ENCODE measurements at places on chromosomes 13 and 19.
A peak's percentile ranks its signal among the peaks of the same experiment; 100 is the strongest.

- DNase-seq, result no peak
Measured at GRCh38 chr19:10069046-10069445, 17.1 kb upstream of the SHFL start.

DNA sequence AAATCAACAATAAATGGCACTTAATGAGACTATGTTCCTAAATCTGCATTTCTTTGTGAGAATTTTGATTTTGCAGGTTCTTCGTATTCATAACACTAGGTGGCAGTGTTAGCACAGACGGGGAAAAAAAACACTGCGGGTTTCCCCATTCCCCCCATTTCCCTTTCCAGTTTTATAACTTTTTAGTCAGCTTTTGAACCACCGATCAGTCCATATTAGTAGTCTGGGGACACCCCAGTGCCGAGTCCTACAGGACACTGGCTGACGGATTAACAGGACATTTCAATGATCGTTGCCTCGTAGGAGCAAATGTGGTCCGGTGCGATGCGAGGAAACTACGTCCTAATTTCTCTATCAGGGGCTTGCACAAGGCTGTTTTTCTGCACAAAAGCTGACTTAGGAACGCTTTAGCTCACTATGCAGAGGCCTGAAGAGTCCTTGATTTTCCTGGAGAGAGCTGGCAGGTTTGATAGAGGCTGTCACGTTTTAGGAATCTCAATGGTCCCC, 234.3 kb downstream of the LMO7 start:
- peak; percentile 46 for DNase-seq

DNA sequence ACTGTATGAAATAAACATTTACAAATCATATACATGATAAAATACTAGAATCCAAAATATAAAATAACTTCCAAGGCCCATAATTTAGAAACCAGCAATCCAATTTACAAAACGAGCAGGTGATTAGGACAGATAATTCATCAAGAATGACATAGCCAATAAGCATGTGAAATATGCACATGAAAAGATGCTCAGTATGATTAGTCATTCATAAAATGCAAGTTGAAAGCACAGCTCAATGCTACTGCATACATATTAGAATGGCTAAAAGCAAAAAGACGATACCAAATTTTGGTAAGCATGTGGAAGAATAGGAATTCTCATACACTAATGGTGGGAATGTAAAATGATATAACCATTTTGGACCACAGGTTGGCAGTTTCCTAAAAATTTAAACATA, 837.2 kb upstream of the MIR17HG start:
- no peak for DNase-seq

- no peak for DNase-seq
Measured at GRCh38 chr13:58051807-58052375, 420.3 kb downstream of the PCDH17 start.

GRCh38 chr13:77036279-77036678, 9.3 kb upstream of the FBXL3 start:
- DNase-seq, result no peak

GRCh38 chr13:49093376-49093775, 117.7 kb downstream of the FNDC3A start:
- no peak for DNase-seq

- DNase-seq, result no peak
Measured at GRCh38 chr13:38391341-38391740, 41.7 kb downstream of the UFM1 start.

GRCh38 chr13:65912516-65912915, 1317.6 kb downstream of the PCDH9 start:
- no peak for DNase-seq

DNA sequence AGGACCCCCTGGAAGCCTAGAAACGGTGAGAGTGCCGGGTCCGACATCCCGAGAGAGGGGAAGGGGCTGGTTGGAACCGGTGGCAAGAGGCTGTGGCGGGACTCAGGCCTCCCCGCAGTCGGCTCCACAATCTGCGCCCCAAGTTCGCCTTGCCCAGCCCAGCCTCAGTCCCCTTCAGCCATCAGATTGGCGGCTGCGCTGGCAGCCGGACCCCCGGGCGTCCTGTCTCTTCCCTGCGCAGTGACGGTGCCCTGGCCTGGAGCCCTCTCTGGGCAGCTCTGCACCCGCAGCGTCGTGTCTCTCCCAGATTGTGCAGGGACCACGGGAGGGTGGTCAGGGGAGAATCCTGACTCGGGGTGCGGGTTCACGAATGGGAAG, 315 bp downstream of the ZNF492 start:
- DNase-seq, result peak; percentile 50

DNA sequence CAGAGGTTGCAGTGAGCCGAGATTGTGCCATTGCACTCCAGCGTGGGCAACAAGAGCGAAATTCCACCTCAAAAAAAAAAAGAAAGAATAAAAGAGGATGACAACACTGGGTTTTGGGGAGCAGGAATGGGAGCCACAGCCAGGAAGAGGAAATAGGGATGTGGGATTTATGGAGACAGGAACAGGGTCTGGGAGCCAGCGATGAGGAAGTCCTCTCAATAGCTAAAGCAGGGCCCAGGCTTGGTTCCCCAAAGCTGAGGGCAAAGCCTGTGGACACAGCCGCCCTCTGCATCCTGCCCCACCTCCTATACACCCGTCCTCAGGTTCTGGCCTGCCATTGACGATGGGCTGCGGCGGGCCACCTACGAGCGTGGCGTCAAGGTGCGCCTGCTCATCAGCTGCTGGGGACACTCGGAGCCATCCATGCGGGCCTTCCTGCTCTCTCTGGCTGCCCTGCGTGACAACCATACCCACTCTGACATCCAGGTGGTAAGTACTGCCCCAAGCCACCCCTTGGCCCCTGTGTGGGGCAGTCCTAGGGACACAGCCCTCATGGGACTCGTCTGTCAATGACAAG, 13.6 kb downstream of the HIPK4 start:
- DNase-seq, result peak; percentile 14

GRCh38 chr13:89363144-89363543, 1692.0 kb downstream of the SLITRK5 start:
- DNase-seq, result peak; percentile 14

- DNase-seq, result peak; percentile 49
Measured at GRCh38 chr13:112066624-112067004, 335 bp upstream of the SOX1 start.

- no peak for DNase-seq
Measured at GRCh38 chr19:41945135-41945766, 13.9 kb downstream of the RABAC1 start.

DNA sequence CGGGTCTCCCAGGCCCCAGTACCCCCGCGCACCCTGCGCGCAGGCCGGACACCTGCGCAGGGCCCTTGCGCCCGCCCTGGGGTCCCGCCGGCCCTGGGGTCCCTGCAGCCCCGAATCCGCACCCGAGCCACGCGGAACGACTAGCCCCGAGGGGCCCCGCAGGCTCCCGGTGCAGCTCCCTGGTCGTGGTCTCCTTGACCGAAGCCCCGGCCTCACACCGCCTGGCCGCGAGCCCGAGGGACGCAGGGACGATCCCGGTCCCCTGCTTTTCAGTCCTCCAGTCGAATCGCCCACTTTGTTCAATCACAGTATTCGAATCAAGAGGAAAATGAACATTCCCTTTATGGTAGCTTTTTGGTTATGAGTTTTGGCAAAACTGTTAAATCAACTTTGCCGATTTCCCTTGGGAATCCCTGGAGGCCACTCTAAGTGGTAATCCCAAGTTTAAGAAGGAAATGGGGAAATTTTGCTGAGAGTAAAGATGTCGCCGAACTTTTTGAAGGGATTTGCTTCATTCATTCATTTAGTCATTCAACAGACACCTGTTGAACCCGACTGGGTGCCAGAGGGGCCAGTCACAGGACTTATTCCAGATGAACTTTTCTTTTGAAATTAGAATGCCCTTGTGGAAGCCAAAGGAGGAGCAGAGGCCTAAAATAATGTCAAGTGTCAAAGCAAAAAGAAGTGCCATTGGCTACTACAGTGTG, 75.0 kb downstream of the ZIC5 start:
- DNase-seq, result no peak

All from SK-N-SH (cell line).